ENCODE measurements at places on chromosomes 1 and 21. TPM values are rescaled to one million over a fixed set of nuclear protein-coding genes. Genes with fewer than 3 reads are reported as not detected.

TYW3 gene
- 19.6 TPM for polyA plus RNA-seq

USH2A gene
- 0.09 TPM for polyA plus RNA-seq

GJA9 gene
- polyA plus RNA-seq = 0.18 TPM

ILDR2 gene
- 1.6 TPM for polyA plus RNA-seq

PTPN22 gene
- 0.20 TPM for polyA plus RNA-seq

SAMD13 gene
- polyA plus RNA-seq = 8.6 TPM

TMEM63A gene
- 14.3 TPM for polyA plus RNA-seq

KPRP gene
- polyA plus RNA-seq = not detected

FOXD2 gene
- polyA plus RNA-seq = 0.50 TPM

- peak; percentile 77 for DNase-seq
Measured at GRCh38 chr1:77468257-77468948, 186.6 kb downstream of the AK5 start.

DNA sequence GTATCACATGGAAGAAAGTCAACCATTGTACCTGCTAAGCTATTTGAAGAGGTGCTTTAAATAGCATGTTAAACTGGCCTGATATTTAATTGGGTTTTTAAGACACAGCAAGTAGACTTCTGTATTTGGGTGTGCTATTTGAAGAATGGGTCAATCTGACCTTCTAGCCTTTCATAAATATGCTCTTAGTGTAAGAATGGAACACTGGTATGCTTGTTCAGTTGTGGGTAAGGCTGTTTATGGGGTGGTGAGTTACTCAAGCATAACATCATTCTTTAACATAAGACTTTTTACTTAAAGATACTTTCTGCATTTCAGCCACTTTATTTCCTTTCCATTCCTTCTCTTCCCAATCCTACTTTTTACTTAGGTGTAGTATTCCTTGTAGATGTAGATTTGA, 21.4 kb downstream of the AHCYL1 start:
- DNase-seq = no peak

DNA sequence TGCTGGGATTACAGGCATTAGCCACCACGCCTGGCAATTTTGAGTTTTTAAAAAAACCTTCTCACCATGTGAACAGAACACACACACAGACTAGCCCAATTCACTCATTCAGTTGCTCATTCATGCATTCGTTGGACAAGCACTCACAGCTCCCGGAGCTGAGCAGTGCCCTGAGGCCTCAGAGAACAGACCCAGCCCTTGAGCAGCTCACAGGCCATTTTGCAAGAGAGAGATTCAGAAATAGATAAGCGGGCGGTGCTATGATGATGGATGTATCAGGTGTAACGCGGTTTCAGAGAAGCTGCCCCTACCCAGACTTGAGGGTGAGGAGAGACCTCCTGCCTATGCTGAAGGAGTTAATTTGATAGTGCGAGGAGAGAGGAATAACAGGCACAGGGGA, 18.6 kb downstream of the PTAFR start:
- DNase-seq = no peak

- DNase-seq = peak; percentile 54
Measured at GRCh38 chr1:174112489-174113162, 46.7 kb upstream of the RABGAP1L start.

GRCh38 chr1:210707300-210708240, 378.9 kb downstream of the HHAT start:
- DNase-seq = no peak

DNA sequence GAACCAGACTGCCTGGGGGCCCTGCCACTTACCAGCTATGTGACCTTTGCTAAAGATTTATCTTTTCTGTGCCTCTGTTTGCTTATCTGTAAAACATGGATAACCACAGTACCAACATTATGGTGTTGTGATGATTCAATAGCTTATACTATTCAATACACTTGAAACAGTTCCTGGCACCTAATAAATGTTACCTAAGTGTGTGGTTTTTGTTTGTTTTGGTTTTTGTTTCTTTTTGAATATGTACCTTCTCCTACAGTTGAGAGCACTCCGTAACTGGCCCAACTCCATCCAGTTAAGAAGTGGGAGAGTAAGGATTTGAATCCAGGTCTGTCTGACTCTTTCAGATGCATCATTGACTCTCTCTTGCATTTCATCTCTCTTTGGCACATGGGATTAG, 125.8 kb upstream of the C8B start:
- no peak for DNase-seq

DNA sequence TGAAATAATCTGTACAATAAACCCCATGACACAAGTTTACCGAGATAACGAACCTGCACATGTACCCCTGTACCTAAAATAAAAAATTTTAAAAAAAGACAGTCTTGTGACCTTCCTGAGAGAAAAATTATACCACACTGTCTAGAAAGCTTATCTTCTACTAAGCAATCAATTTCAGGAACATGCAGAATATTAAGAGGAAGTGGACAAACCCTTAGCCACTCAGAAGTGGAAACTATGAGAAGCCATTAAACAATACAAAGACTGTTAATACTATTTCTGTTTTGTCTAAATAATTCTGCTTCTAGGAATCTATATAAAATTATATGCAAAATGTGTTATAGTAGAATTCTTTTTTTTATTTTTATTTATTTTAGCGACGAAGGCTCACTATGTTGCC, 93.9 kb downstream of the ADAMTS1 start:
- DNase-seq = no peak

- DNase-seq = peak; percentile 80
Measured at GRCh38 chr1:230517786-230518185, 91.7 kb upstream of the PGBD5 start.

DNA sequence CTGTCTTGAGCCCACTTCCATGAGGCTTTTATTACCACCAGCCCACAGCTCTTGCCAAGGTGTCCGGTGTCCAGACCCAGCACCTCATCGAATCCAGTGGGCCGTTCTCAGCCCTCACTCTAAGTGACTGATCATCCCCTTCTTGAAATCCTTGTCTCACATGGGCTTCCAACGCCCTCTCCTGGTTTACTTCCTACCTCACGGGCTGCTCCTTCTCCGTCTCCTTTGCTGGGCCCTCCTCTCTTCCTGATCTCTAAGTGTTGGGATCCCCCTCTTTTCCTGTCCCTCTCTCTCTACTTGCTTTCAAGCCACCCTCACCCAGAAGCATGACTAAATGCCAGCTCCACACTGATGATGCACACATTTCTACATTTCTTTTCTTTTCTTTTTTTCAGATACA, 9.0 kb upstream of the RHBG start:
- DNase-seq = no peak

- DNase-seq = peak; percentile 46
Measured at GRCh38 chr1:219576931-219577730, 35.8 kb downstream of the ZC3H11B start.

- no peak for DNase-seq
Measured at GRCh38 chr1:7356079-7356478, 415.0 kb upstream of the VAMP3 start.
